ENCODE measurements at places on chromosomes 3 and 15.

DNA sequence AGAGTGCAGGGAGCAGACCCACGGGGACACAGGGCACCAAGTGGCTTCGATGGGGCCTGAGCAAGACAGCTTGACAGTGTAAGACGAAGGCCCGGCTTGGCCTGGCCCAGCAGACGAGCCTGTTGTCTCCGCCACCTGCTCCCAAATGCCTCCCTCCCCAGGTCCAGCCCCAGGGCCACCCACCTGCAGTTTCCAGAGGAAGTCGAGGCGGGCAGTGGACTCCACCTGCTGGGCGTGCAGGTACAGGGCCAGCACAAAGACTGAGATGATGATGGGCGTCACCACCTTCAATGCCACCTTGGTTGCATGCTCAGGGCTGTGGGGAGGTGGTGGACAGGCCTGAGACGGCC lies 94.1 kb downstream of the SEC22A start:
- no peak for DNase-seq

GRCh38 chr3:88433568-88433967 lies 283.8 kb downstream of the C3orf38 start:
- DNase-seq = no peak

GRCh38 chr3:149442851-149443544 lies 31.5 kb upstream of the TM4SF4 start:
- no peak for DNase-seq

GRCh38 chr15:80315289-80315987 lies 63.4 kb upstream of the CTXND1 start:
- DNase-seq = no peak

- no peak for DNase-seq
These were observed 159.8 kb upstream of the TSC22D2 start for GRCh38 chr3:150248116-150248887.

- no peak for DNase-seq
These were observed 23.8 kb downstream of the CXCR6 start for GRCh38 chr3:45966950-45967640.

- DNase-seq = no peak
These were observed 167.1 kb downstream of the NEK11 start for GRCh38 chr3:131193641-131194238.

DNA sequence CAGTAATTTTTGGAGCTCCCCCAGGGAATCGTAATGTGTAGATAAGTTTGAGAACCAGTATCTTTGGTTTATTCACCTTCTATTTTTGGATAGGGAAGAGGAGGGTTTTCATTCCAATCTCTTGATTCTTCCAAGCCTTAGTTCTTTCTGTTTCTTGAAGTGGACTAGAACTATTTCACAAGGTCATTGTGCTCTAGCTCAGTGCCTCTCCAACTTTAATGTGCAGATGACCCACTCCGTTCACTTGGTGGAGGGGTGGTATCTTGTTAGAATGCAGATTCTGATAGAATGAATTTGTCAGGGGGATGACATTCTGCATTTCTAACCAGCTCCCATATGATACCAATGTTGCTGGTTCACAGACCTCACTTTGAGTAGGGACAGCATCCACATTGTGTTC lies 35.5 kb downstream of the COLQ start:
- DNase-seq = no peak

DNA sequence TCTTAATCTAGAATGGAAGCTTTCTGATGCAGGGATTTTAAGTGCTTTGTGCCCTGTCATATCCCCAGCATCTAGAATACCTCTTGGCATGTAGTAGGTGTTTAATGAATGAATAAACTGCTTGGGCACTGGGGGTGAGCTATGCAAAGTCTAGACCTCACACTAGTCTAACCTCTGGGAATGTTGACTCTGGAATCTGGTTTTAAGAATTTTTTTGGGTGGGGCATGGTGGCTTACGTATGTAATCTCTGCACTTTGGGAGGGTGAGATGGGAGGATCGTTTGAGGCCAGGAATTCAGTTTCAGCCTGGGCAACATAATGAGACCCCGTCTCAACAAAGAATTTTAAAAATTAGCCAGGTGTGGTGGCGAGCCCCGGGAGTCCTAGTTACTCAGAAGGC lies 146.3 kb upstream of the RGMA start:
- DNase-seq = no peak

- no peak for DNase-seq
These were observed 276.6 kb upstream of the GADL1 start for GRCh38 chr3:31170932-31171670.

GRCh38 chr15:89551550-89551949 lies 23.7 kb upstream of the TICRR start:
- DNase-seq = no peak
